Type B pancreatic cell (in vitro differentiated cells): ENCODE measurements at places on chromosomes 1 and 21. TPM values are rescaled to one million over a fixed set of nuclear protein-coding genes. Genes with fewer than 3 reads are reported as not detected.

Gene TRIM46
- 2.0 and 8.1 TPM in 2 replicates for total RNA-seq

Gene PERM1
- total RNA-seq, result 0.34 and 0.62 TPM in 2 replicates

Gene UMODL1
- total RNA-seq, result 0.36 and 1.0 TPM in 2 replicates

Gene OR2T4
- not detected in 2 replicates for total RNA-seq

Gene CSMD2
- 0.48 and 1.8 TPM in 2 replicates for total RNA-seq

Gene HSPB7
- total RNA-seq, result 0.48 and 0.64 TPM in 2 replicates

Gene SPRR2B
- total RNA-seq, result not detected in 2 replicates

Gene ARPC5
- 83.5 and 94.3 TPM in 2 replicates for total RNA-seq

Gene OR2L2
- total RNA-seq, result 0.07 and 0.14 TPM in 2 replicates

Gene FBXO42
- total RNA-seq, result 18.4 and 19.0 TPM in 2 replicates

Gene OR2L5
- not detected in 2 replicates for total RNA-seq

Gene BLACAT1
- 2.4 and 6.8 TPM in 2 replicates for total RNA-seq

Gene HIVEP3
- total RNA-seq, result 3.7 and 9.2 TPM in 2 replicates

Gene NES
- total RNA-seq, result 8.1 and 125 TPM in 2 replicates

Gene MRPL9
- total RNA-seq, result 80.4 and 92.1 TPM in 2 replicates
